ENCODE measurements at places on chromosomes 7 and 10.

GRCh38 chr10:127145173-127145572, 51.2 kb downstream of the INSYN2A start:
- no peak for DNase-seq

DNA sequence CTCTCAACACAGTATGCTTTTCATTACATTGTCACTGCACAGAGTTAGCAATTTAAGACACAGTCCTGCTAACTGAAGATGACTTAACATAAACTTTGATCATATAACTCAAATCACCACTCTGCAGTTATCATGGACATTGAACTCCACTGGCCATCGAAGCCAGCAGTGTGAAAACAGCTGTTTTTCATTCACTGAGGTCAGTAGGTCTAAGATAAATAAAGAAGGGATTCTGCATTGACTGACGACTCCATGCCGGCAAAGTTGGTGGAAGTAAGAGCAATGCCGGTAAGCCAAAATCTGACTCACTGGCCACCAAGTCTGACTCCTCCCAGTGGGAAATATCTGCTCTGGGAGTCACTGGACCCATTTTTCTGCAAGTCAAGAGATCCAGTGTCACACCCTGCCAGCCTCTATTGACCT, 449.9 kb upstream of the ANKRD30A start:
- no peak for DNase-seq

DNA sequence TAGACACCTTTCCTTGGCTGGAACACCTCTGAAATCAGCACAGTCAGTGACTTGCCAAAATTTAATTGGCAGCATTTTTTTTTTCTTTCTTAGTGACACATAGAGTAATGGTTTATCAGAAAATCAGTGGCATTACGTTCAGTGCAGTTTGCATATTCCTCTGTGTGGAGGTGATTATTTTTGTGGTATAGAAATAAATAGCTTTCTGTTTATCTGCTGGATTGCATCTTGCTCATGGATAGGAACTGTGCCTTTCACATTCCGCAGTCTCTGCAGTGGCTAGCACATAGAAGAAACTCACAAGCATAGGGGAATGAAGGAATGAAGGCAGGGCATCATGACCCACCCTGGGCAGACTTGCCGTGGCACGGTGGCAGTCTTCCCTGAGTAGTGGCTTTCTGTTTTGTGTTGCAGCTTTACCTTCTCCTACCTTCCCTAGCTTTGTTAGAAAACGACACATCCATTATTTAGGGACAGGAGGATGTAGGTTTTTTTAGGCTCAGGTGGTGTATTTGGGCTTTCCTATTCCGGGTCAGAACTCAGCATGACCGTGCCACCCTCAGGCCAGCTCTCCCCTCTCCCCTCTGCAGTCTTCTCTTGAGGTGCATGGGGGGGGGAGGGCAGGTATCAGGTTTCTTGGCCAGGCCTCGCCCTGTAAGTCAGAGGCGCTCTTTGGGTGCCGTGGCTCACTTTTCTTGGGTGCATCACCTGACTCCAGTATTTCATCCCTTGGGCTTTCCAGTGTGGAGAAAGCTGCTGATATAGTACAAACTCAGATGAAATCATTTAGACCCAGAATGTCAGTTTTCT, 112.5 kb upstream of the GJD4 start:
- DNase-seq = no peak

DNA sequence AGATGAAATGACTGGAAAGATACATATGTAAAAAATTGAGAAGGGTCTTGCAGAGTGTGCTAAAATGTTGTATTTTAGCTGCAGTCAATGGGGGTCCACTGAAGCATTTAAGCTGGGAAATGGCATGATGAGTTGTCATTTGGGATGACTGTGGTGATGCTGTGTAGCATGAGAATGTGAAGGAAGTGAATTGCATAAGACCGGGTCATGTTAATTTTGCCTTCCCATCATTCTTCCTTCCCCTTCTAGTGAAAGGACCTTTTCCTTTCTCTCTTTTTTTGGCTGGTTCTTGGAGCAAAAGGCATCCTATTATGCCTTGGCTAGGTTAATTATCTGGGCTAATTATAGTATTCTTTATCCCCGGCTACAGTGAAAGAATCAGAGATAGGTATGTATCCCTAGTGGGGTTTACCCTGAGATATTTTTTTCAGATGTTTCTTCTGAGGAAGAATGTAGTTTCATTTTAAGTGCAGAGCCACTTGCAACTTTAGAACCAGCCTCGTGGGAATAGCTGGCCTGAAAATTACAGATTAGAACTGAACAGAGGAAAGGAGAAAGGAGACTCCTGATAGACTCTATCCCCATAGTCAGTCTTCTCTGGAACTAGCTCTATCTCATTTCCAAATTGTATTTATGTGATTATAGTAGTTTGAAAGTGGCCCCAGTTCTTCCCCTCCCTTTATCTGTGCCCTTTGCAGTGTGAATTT, 93.6 kb downstream of the HGF start:
- no peak for DNase-seq

GRCh38 chr10:111486346-111486745, 409.5 kb downstream of the ADRA2A start:
- no peak for DNase-seq

DNA sequence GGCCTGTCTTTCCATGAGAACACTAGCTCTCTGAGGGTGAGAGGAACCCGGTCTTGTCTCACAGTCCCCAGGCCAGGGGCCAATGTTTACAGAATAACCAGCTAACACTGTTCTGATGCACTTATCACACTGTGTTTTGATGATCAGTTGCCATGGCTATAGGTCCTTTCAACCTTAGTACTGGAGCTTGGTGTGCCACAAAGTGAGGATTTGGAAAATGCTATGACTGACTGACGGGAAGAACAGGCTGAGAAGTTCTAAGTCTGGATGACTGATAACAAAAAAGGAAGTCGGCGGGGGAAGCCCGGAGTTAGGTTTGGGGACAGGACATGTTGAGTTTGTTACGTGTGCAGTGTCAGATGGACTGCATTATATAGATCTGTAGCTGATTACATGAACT, 141.8 kb downstream of the CTTNBP2 start:
- no peak for DNase-seq

GRCh38 chr10:124534231-124534798, 72.7 kb downstream of the LHPP start:
- DNase-seq = no peak

- DNase-seq = no peak
Observed at GRCh38 chr10:25056726-25057125, 40.3 kb downstream of the THNSL1 start.

DNA sequence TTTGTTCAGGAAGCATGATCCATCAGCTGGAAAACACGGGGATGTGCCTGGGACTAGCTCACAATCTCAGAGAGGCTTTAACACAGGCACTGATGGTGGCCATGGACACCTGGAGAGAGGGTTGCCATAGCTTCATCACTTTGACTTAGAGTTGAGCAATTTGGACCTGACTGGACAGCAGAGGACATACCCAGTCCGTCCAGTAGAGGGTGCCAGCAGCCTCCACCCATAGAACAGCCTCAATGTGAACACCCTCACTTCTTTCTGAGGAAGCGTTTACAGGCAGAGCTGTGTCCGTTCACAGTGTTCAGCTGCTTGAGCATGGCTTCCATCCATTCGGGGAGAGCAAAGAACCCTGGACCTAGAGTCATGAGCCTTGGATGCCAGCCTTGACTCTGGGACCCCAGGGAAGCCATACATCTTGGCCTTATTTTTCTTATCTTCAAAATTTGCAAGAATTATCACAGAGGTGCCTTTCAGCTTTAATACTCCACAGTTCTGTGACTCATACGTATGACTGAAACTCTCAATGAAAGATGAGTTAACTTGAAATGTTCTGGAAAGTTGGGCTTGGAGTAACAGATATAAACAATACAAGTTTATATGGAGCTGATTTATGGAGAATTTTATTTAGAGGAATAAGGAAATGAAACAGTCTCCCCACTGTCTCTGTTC, 302.9 kb upstream of the PODXL start:
- no peak for DNase-seq
